Upper lobe of left lung (tissue), 6 donors: ENCODE measurements at places on chromosomes 2 and 18.

GRCh38 chr2:19627359-19627758, 268.9 kb upstream of the OSR1 start:
- no peak for DNase-seq

DNA sequence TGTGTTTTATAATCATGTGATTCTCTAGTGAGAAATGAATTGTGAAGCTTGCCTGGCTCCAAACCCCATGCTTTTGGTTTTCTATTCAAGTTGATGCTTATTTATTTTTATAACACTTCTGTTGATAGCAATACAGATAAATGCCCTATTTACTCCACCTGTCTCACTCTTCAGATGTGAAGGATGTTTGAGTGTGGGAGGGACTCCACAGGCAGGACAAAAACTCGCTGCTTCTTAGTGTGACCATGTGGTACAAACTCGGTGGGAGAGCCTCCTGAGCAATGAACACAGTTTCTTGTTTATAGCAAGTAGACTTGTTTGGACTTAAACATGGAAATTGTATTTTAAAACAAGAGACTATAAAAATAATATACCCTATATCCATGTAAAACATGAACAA, 219.7 kb downstream of the GULP1 start:
- DNase-seq = no peak

DNA sequence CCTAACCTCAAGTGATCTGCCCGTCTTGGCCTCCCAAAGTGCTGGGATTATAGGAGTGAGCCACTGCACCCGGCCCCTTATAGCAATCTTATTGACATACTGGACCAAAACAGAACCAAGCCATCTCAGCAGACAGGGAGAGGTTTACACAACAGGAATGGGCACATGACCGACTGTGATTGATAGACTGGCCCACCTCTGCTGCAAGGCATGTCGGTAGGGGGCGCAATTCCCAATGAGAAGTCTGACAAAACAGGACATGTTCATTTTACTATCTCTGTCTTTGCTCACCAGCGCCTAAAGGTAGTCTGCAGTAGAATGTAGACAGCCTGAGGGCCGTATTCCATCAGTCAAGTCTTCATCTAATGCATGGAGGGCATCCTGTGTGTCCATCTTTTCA, 2.0 kb downstream of the LYPD6B start:
- peak; percentile 27 for DNase-seq

GRCh38 chr2:85516653-85517389, 22.1 kb upstream of the MAT2A start:
- no peak for DNase-seq

- no peak for DNase-seq
Measured at GRCh38 chr2:236173729-236174607, 5.8 kb upstream of the GBX2 start.

DNA sequence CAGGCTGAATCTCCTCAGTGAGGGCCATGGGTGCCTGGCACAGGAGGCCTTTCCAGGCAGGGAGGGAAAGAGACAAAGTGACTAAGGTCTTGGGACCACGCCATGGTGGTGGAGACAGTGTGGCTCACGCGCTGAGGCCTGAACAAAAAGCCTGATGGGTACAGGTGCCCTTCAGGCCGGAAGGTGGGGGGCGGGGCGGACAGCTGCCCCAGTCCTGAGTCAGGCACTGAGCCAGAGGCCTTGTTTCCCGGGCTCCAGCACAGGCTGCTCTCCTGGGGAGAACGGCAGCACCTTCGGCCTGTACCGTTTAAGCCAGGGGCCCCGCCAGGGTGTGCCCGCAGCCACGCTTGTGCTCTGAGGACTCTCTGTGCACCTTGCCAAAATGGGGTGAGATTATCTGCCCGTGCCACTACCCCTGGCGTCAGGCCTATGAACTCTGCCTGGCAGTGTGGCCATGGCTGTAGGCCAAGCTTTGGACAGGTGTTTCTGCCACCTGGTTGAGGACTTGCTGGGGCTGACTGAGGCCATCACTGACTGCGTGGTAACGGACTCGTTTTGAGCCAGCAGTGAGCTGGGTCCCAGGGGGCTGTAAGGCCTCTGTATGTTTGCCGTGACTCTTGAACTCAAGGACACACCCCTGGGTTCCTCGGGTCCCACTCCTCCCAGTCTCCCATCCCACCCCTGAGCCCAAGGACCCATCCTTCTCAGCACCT, 31.7 kb upstream of the DNMT3A start:
- peak; percentile 86 for DNase-seq

DNA sequence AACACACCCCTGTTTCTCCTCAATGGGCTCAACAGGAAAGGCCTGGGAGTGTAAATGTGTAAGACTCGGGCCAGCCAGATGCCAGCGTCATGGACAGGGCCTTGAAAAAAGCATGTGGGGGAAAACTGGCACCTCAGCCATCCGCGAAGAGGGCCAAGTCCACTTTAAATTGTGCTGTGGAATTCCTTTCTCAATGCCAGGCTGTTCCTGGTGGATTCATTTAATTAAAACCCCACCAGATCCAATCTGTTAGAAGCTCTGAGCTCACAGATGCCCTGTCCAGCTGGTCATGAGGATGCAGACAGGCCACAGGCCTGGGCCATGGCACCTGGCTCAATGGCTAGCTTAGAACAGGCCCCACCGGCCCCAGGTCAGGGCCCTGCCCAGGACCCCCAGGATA, 24.8 kb downstream of the KCNK3 start:
- DNase-seq = no peak

DNA sequence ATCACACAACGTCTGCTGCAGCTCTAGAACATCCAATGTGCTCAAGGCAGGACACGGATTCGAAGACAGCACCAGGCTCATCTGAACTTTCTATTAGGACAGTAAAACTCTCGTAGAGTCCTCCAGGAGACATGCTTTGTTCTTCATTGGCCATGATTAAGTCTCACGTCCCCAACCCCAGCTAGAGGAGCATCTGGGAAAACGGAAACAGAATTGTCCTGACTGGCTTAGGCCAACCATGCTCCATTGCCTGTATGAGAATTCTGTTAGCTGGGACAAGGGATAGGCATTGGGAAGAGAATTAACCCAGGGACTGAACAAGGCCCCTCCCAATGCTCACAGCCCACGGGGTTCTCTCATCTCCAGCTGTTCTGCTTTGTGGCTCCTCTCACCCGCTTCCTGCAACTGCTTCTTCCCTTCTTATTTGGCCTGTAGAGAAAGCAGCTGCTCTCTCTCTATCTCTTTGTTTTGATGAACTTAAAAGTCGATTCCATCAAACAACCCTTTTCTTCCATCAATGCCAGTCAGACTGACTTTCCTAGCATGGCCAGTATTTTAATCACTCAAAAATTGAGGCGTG, 75.6 kb downstream of the C1QL2 start:
- no peak for DNase-seq

- DNase-seq = peak; percentile 82
Measured at GRCh38 chr2:240465268-240465764, 29.9 kb downstream of the GPC1 start.

DNA sequence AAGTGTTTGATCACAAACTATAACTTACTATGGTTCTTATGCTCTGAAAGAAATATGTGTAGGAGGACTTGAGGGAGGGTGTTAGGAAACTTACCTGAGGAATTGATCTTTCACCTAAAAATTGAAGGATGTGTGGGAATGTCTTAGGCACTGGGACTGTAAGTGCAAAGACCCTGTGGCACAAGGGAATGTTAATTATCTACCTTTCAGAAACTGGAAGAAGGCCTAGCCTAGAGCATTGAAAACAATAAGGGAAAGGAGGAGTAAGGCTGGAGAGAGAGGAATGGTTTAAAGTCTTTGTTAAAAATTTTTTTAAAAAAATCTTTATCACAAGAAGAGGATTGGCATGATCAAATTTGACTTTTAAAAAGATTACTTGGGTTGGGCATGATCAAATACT, 7.9 kb downstream of the AFTPH start:
- DNase-seq = no peak

- no peak for DNase-seq
Measured at GRCh38 chr18:10851824-10852319, 297.5 kb downstream of the PIEZO2 start.
